ENCODE measurements at places on chromosomes 7 and 10.

DNA sequence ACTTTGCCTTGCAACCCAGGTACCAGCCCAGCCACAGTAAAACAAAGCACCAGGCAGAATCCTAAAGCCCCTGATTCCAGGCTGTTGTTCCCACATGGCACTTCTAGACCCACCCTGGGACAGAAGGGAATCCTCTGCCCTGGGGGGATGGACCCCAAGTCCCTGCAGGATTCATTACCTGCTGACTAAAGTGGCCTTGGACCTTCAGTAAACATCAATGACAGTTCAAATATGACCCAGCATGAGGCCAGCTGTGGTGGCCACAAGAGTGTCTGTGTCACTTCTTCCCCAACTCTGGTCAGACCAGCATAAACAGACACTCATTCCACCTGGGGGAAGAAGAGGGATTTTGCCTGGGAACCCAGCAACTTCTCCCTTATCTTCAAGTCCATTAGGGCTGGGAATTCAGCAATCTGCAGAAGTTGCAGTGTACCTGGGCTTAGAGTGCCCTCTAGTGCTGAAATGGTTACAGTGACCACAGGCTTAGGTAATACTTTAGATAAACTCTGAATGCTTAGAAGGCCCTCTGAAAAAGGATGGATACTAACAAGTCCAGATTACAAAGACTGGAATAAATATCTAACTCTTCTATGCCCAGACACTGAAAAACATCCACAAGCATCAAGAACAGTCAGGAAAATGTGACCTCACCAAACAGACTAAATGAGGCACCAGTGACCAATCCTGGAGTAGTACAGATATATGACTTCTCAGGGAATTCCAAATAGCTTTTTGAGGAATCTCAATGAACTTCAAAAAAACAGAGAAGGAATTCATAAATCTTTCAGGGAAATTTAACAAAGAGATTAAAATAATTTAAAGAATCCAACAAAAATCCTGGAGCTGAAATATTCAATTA, 108.5 kb upstream of the TMEM168 start:
- peak; percentile 18 for DNase-seq

GRCh38 chr7:64653721-64654401, 12.1 kb upstream of the ZNF107 start:
- DNase-seq = no peak

DNA sequence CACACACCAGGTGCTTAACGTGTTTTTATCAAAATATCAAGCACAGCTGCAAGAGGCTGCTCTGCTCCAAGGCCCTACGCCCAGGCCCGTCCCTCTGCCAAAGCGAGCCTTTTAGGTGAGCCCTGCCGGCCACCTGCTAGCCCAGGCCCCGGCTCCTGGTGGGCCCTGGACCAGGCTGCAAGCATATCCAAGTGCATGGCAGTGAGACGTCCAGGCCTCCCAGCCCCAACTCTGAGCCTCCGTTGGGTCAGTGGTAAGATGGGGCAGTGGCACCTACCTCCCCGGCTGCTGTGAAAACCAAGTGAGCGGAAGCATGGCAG, 136.2 kb downstream of the LHPP start:
- no peak for DNase-seq

DNA sequence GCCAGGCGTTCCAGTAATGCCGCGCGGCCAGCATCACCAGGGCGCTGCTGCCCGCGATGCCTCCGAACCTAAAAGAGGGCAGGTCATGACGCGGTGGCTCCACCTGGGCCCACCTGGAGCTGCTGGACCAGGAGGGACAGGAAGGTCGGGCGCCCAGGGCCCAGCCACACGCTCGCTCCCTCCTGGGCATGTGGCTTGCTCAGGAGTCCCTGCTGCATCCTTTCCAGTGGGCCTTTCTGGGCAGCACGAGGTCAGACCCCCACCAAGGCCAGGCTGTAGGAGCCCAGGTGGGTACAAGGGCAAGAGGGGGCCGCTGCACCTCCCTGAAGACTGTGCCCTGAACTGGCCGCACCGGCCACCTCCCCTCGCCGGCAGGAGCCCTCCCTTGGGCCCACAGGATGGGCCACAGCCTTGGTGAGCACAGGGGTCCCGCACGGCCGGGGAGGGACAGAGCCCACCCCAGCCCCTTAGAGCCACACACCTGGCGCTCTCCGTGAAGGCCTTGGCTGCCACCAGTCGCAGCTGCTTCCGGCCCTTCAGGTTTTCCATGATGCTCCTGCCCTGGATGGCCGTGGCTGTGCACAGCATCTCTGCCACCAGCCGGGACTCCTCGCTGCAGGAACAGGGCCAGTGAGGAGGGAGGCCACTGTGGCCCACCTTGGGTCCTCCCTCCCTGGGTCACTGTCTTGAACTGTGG, 43.2 kb downstream of the CFAP46 start:
- DNase-seq = no peak

GRCh38 chr7:55360486-55360885, 4.7 kb upstream of the LANCL2 start:
- no peak for DNase-seq

GRCh38 chr10:538895-539294, 150.6 kb downstream of the DIP2C start:
- DNase-seq = no peak

- no peak for DNase-seq
These were observed 111.5 kb upstream of the ANLN start for GRCh38 chr7:36278069-36278619.

GRCh38 chr7:116986611-116987565, 33.6 kb downstream of the ST7 start:
- no peak for DNase-seq

- DNase-seq = no peak
These were observed 20.8 kb downstream of the GHRHR start for GRCh38 chr7:30984359-30985107.

- DNase-seq = no peak
These were observed 187.6 kb upstream of the STK17A start for GRCh38 chr7:43395351-43395750.

GRCh38 chr10:133618851-133619250, 7.7 kb downstream of the FRG2B start:
- no peak for DNase-seq

GRCh38 chr7:106568680-106569499, 92.1 kb downstream of the CCDC71L start:
- no peak for DNase-seq

DNA sequence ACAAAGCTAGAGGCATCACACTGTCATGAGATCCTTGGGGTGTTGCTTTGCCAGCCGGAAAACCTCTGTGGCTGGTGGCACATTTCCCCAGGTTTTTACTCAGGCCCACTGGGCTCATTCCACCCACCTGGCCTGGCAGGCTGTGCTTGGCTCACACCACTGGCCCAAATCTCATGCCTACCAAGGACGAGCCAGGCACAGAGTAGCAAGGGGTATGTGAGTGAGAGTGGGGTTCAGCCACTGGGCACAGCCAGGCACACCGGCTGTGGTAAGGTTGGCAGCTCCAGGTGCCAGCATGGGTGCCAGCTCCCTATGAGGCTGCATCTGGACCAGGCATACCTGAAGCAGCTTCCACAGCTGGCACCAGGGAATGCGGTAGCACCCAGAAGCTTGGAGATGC, 21.4 kb downstream of the STEAP1 start:
- DNase-seq = no peak

- DNase-seq = no peak
These were observed 256.8 kb upstream of the FZD8 start for GRCh38 chr10:35898716-35899440.

Data from left kidney (tissue), 8 donors.